Spleen (tissue), 13 donors: ENCODE measurements at places on chromosomes 4 and X. TPM values are rescaled to one million over a fixed set of nuclear protein-coding genes. Genes with fewer than 3 reads are reported as not detected.

DNA sequence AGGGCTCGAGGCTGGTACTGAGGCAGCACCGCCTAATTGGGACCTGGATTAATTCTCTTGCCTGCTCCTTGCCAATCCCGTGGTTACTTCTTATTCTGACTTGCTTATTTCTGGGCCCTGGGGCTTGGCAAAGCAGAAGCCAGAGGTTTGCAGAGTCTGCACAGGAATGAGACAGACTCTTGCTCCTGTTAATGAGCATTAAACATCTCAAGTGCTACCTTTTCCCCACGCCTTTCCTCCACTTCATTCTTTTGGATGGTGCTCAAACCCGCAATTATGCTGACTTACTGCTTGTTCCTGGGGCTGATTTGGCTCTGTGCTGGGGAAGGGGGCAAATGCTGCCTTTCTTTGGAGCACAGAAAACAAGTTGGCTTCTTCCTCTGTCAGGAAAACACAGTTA lies 16.5 kb upstream of the STOX2 start:
- DNase-seq = no peak
- H3K4me3 ChIP-seq = no peak overlapping the region
- no peaks in the 10 kb centered on the region for H3K4me1 ChIP-seq
- no peaks in the 10 kb centered on the region for H3K36me3 ChIP-seq

GRCh38 chr4:93788712-93789111 lies 39.8 kb upstream of the ATOH1 start:
- H3K4me3 ChIP-seq = no peak overlapping the region
- H3K36me3 ChIP-seq = no peaks in the 10 kb centered on the region
- no peaks in the 10 kb centered on the region for H3K27me3 ChIP-seq
- no peaks in the 10 kb centered on the region for H3K4me1 ChIP-seq
- no peak overlapping the region for H3K27ac ChIP-seq

- H3K27me3 ChIP-seq = peaks cover 64% of the 10 kb centered on the region
- peak; percentile 41 for DNase-seq
- H3K4me1 ChIP-seq = no peaks in the 10 kb centered on the region
- no peak overlapping the region for H3K4me3 ChIP-seq
- H3K36me3 ChIP-seq = no peaks in the 10 kb centered on the region
Observed at GRCh38 chr4:829291-829690, 3.4 kb upstream of the CPLX1 start.

- no peaks in the 10 kb centered on the region for H3K27me3 ChIP-seq
- H3K4me3 ChIP-seq = no peak overlapping the region
- H3K27ac ChIP-seq = no peak overlapping the region
- no peaks in the 10 kb centered on the region for H3K4me1 ChIP-seq
Observed at GRCh38 chrX:72351606-72352334, 46.1 kb upstream of the CITED1 start.

Gene C1QTNF7
- total RNA-seq = 10.8 TPM
